ENCODE measurements at places on chromosomes 7 and 10. TPM values are rescaled to one million over a fixed set of nuclear protein-coding genes. Genes with fewer than 3 reads are reported as not detected.

DNA sequence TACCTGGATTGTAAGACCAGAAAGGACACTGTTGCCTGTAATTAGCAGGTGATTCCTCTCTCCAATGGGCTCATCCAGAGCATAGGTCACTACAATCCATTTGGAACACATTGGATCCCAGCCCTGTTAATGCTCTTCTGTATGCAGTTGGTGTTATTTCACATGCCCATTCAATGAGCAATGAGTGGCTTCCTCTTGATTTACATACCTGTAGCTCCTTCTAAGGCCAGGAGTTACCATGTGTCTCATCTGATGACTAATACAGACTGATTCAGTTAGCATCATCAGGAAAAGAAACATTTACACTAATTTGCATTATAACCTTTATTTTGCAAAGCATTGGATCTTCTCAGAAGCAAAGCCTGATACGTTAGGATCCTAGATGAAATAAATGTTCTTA is 83.1 kb upstream of the NPVF start:
- no peak overlapping the region for H3K4me3 ChIP-seq
- H3K4me1 ChIP-seq = no peaks in the 10 kb centered on the region
- no peaks in the 10 kb centered on the region for H3K36me3 ChIP-seq
- no peak for DNase-seq
- peaks cover 6% of the 10 kb centered on the region for H3K27me3 ChIP-seq

DNA sequence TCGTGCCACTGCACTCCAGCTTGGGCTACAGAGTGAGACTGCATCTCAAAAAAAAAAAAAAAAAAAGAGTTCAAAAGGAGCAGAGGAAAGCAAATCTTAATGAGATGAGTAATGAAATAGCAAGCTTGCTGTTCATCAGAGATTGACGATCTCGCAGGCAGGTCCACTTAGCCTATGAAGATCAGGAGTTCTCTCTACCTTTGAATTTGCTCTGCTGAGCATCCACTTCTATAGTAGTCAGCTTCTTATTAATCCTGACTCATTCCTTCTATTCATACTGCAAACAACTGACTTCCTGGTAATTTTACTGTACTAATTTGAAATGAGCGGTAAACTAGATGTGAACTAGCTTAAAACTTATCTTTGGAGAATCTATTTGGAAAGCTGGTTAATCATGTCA is 1014.6 kb downstream of the GATA3 start:
- peak; percentile 69 for DNase-seq
- H3K27me3 ChIP-seq = no peaks in the 10 kb centered on the region
- no peak overlapping the region for H3K4me3 ChIP-seq
- no peak overlapping the region for H3K27ac ChIP-seq

DNA sequence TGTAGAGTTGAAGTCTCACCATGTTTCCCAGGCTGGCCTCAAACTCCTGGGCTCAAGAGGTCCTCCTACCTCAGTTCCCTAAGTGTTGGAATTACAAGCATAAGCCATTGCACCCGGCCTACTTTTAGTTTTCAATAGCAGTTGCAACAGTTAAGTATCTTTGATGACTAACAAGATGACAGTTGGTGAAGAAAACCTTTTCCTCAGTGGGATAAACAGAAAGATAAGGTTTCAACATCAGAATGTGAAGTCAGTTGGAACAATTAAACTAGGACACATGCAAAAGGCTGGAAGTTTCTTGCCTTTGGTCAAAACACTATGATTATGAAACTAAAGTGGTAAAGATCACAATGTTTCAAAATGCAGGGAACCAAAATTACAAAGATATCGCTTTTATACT is 169.2 kb downstream of the ZNF438 start:
- no peak overlapping the region for H3K27ac ChIP-seq
- H3K4me3 ChIP-seq = no peak overlapping the region
- no peaks in the 10 kb centered on the region for H3K36me3 ChIP-seq
- no peak for DNase-seq
- no peaks in the 10 kb centered on the region for H3K4me1 ChIP-seq
- H3K27me3 ChIP-seq = no peaks in the 10 kb centered on the region

GRCh38 chr10:78047314-78047891 is 13.7 kb downstream of the RPS24 start:
- H3K27ac ChIP-seq = no peak overlapping the region
- no peak overlapping the region for H3K4me3 ChIP-seq

GRCh38 chr7:15086131-15086611 is 183.6 kb upstream of the DGKB start:
- no peaks in the 10 kb centered on the region for H3K36me3 ChIP-seq
- DNase-seq = no peak
- no peaks in the 10 kb centered on the region for H3K27me3 ChIP-seq

GRCh38 chr7:17401791-17402627 is 103.6 kb downstream of the AHR start:
- H3K27ac ChIP-seq = no peak overlapping the region
- H3K36me3 ChIP-seq = no peaks in the 10 kb centered on the region
- no peaks in the 10 kb centered on the region for H3K27me3 ChIP-seq
- H3K4me1 ChIP-seq = no peaks in the 10 kb centered on the region
- no peak overlapping the region for H3K4me3 ChIP-seq

- no peaks in the 10 kb centered on the region for H3K36me3 ChIP-seq
- no peak for DNase-seq
- no peak overlapping the region for H3K27ac ChIP-seq
- H3K4me1 ChIP-seq = no peaks in the 10 kb centered on the region
Measured at GRCh38 chr7:11082121-11082520, 108.4 kb downstream of the PHF14 start.

GRCh38 chr7:130929896-130930659 is 196.1 kb upstream of the KLF14 start:
- H3K4me3 ChIP-seq = no peak overlapping the region
- no peaks in the 10 kb centered on the region for H3K36me3 ChIP-seq
- peak overlapping the region; percentile 100 for H3K27ac ChIP-seq

DNA sequence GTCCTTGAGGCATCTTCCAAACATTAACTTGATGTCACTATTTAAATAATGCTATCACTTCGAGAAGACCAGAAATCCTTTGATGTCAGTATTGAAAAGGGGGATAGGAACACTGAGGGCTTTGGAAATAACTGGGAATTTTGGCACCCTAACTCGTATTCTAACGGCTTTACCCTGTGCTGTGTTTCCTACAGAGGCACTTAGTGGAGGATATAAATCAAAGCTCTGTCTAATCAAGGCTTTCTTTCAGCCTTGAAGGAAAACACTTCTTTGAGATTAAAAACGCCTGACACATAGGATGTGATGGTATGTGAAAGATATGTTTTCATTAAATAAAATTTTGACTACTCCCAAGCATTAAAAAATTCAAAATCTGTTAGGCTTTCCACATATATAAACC is 62.3 kb downstream of the CREB5 start:
- no peak overlapping the region for H3K4me3 ChIP-seq
- peaks cover 18% of the 10 kb centered on the region for H3K27me3 ChIP-seq
- no peaks in the 10 kb centered on the region for H3K36me3 ChIP-seq
- H3K4me1 ChIP-seq = no peaks in the 10 kb centered on the region
- no peak overlapping the region for H3K27ac ChIP-seq

GRCh38 chr10:12482587-12482986 is 133.2 kb downstream of the CAMK1D start:
- H3K36me3 ChIP-seq = no peaks in the 10 kb centered on the region
- no peaks in the 10 kb centered on the region for H3K27me3 ChIP-seq
- no peak for DNase-seq
- no peak overlapping the region for H3K27ac ChIP-seq
- H3K4me1 ChIP-seq = no peaks in the 10 kb centered on the region

GRCh38 chr7:95921543-95921942 is 149.2 kb downstream of the DYNC1I1 start:
- no peak overlapping the region for H3K4me3 ChIP-seq
- 0 out of 2 replicates have a peak, but pooled peaks cover 3% of the 10 kb centered on the region for H3K4me1 ChIP-seq
- no peak overlapping the region for H3K27ac ChIP-seq

DNA sequence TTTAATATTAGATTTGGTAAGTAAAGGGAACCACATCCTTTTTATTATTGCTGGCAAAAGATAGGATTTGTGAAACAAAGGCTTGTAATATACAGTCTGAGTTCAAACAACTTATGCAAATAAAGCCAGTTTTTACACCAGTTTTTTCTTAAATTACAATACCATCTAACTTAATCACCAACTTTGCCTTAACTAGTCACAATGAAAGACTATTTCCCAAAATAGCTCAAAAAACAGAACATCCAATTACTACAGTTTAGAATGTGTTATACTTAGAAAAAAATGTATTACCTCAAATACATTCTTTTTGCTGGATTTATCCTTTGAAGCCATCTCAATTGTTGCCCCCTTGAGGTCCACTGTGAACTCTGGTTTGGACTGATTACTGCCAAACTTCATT is 108.5 kb downstream of the ARHGAP12 start:
- DNase-seq = no peak
- H3K27me3 ChIP-seq = no peaks in the 10 kb centered on the region
- no peaks in the 10 kb centered on the region for H3K4me1 ChIP-seq
- H3K27ac ChIP-seq = no peak overlapping the region
- no peak overlapping the region for H3K4me3 ChIP-seq

- DNase-seq = no peak
- H3K4me1 ChIP-seq = peaks cover 18% of the 10 kb centered on the region
- H3K4me3 ChIP-seq = no peak overlapping the region
Measured at GRCh38 chr7:104946338-104946737, 67.7 kb upstream of the KMT2E start.

GRCh38 chr7:112788778-112789343 is 1.3 kb downstream of the TMEM168 start:
- no peaks in the 10 kb centered on the region for H3K4me1 ChIP-seq
- DNase-seq = no peak
- no peaks in the 10 kb centered on the region for H3K36me3 ChIP-seq
- H3K27me3 ChIP-seq = no peaks in the 10 kb centered on the region

- no peaks in the 10 kb centered on the region for H3K27me3 ChIP-seq
- H3K27ac ChIP-seq = peak overlapping the region; percentile 49
- peak overlapping the region; percentile 55 for H3K4me3 ChIP-seq
- H3K36me3 ChIP-seq = no peaks in the 10 kb centered on the region
- peaks cover 6% of the 10 kb centered on the region for H3K4me1 ChIP-seq
Measured at GRCh38 chr7:101231644-101232043, 6.0 kb downstream of the CLDN15 start.

DNA sequence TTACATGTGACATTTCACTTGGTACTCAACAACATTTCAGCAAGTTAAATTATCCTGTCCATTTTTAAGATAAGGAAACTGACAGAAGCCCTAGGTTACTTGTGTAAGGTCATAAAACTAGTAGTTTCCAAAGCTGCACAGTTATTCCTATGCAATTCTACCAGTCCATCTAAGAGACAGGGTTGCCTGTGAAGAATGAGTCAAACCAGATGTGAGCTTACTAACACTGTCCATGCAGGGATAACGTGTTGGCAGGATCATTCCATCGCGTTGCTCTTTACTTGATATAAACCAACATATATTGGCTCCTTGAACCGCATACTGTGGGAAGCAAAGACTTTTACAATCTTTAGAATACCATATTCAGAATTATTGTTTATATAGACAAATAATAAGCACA is 280.9 kb upstream of the HGF start:
- no peak overlapping the region for H3K4me3 ChIP-seq
- no peaks in the 10 kb centered on the region for H3K36me3 ChIP-seq
- peak; percentile 46 for DNase-seq
- peaks cover 19% of the 10 kb centered on the region for H3K4me1 ChIP-seq

DNA sequence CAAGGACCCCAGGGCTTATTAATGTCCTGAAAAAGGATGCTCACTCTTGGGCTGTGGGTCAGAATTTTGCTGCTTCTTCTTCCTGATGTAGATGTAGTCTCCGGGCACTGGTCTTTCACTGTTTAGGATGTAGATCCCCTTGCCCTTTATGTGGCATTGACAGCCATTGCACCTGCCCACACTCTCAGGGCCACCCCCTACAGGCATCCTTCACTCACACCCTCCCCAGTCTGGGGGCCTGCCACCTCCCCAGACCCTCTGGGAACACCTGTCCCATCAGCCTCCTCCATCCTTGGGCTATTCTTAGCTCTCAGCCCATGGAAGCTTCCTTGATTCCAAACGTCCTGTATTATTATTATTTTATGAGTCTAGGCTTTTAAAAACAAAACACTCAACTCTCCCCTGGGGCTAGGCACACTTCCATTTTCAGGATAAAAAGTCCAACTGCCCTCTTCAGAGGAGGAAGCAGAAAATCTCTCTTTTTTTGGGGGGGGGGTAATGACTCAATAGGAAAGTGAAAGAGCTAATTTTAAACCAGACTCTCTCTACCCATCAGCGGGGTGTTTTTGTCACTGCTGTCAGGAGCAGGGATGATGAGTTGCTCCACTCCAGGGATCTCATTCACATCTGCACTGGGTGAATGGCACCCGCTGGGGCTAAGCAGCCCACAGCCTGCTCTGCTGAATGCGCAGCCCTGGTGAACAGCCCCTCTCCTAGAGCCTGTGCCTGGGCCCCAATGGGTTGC is 11.5 kb upstream of the KLRG2 start:
- H3K4me3 ChIP-seq = no peak overlapping the region
- H3K4me1 ChIP-seq = no peaks in the 10 kb centered on the region
- no peak for DNase-seq
- no peaks in the 10 kb centered on the region for H3K27me3 ChIP-seq

GRCh38 chr10:2839081-2839725 is 228.1 kb upstream of the PFKP start:
- H3K4me3 ChIP-seq = no peak overlapping the region
- no peaks in the 10 kb centered on the region for H3K4me1 ChIP-seq
- H3K27ac ChIP-seq = no peak overlapping the region
- H3K36me3 ChIP-seq = no peaks in the 10 kb centered on the region
- H3K27me3 ChIP-seq = no peaks in the 10 kb centered on the region
- no peak for DNase-seq

DNA sequence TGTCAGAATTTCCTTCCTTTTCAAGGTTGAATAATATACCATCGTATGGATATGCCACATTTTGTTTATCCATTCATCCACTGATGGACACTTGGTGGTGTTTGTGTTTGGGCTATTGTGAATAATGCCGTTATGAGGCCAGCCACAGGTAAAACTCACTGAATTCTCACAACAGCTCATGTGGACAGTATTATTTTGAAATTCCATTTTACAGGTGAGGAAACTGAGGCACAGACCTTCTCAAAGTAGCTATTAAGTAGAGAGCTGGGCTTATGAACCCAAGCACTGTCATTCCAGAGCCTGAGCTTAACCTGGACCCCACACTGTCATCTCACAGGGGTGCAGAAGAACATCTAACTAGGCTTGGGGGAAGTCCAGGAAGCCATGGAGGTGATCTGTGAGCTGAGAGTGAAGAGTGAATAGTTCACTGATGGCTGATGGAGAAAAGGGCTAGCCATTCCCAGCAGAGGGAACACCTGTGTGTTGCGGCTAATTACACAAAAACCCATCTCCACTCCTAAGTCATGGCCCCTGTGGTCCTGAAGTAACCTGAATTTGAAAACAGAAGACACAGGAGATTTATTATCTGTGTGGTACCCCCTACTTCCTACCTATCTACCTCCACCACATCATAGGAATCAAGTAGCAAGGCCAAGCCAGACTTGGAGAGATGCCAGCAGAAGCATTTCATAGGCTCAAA is 8.7 kb downstream of the INMT start:
- no peaks in the 10 kb centered on the region for H3K36me3 ChIP-seq
- no peaks in the 10 kb centered on the region for H3K4me1 ChIP-seq
- no peak overlapping the region for H3K4me3 ChIP-seq

The NAT16 gene
- 0.15 TPM for total RNA-seq

The EVX1 gene
- 0.10 TPM for total RNA-seq

The IGF2BP3 gene
- 80.2 TPM for total RNA-seq

The ZNF736 gene
- total RNA-seq = 29.0 TPM

The CADPS2 gene
- total RNA-seq = 1.6 TPM

The VSTM4 gene
- total RNA-seq = 0.13 TPM

The ITPRID1 gene
- total RNA-seq = not detected

The SHH gene
- total RNA-seq = 22.9 TPM

The GBX1 gene
- not detected for total RNA-seq
